ENCODE measurements at places on chromosomes 16 and 17.
A peak's percentile ranks its signal among the peaks of the same experiment; 100 is the strongest.

DNA sequence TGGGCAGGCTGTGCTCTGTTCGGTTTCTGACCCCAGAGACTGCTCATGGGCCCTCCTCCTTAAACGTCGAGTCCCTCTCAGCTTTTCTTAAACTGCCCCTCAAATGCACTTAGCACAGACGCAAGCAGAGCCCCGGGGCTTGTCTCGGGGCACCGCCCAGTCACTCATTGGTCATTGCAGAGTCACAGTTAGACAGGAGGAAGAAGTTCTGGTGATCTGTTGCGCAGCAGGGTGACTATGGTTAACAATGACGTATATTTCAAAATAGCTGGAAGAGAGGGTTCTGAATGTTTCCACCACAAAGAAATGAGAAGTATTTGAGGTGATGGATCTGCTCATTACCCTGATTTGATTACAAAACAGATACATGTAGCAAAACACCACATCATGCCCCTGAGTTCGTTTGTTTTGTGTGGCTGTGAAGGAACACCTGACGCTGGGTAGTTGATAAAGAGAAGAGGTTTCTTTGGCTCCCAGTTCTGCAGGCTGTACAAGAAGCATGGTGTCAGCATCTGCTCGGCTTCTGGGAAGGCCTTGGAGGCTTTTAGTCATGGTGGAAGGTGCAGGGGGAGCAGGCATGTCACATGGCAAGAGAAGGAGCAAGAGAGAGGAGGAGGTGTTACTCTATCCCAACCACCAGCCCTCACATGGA lies 387.4 kb downstream of the CPPED1 start:
- DNase-seq: no peak

DNA sequence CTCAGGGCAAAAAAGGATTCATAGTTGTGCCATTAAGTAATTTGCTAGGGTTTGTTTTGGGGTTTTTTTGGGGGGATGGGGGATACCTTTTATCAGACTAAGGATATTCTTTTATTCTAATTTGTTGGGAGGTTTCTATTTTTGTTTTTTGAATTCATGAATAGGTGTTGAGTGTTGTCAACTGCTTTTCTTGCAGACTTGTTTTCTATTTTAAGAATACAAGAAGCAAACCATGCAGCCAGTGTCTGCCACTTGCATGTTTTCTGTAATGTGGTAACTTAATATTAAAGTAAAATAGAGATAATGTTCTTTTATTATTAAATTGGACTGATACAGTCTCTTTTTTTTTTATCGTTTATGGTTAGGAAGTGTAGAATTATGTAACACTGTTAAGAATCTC lies 49.5 kb downstream of the NFATC3 start:
- no peak for DNase-seq

DNA sequence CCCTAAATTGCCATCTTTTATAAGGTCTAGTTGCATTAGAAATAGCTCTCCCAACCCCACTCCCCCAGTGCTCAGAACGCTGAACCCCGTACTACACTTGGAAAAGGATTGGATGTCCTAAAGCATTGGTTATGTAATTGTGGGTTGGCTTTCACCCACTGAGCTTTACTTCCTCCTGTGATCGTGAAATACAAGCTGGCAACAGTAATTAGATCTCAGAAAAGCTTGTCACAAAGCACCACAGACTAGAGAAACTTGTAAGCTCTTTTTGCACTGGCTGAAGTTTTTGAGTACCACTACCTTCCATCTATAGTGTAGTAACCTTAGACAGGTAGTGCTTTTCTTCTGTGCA lies 54.4 kb downstream of the SIAH1 start:
- DNase-seq: no peak

DNA sequence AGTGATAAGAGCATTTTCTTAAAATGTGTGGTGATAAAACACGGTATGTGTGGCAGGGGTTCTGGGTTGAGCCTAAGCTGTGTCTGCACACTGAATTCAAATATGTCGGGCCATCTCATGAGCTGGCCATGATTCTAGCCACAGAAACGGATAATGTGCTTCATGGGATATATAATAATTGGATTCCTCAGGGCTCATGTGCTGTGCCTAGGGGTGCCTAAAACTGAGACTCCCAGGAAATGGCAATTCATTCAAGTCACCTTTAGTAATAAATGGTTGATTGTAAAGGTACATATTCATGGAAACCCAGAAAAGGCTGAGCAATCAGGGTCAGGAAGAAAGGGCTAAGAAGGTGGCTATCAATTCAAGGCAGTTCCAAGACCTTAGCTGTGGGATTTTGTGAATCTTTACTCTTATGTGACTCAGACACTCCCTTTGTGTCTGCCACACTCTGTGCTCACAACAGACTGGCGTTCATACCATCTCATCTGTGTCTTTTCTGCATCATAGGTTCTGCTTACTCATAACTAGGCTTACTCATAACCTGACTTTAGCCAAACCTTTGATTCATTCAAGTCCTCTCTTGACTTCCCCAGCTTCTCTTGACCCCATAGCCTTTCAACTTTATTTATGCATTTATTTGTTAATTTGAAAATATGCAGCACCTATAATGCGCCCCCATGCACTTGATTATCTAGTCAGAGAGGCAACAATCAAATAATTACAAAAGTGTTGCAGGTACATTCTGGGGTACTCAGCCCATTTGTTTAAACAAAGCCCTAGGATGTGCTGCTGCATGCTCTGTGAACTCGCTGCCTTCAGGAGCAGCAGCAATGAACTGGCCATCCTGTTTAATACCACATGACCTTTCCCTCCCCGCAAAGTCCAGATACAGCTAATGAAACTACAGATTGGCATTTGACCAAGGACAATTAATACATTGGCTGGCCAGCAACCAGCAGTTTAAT lies 28.4 kb upstream of the MED13 start:
- DNase-seq: no peak

DNA sequence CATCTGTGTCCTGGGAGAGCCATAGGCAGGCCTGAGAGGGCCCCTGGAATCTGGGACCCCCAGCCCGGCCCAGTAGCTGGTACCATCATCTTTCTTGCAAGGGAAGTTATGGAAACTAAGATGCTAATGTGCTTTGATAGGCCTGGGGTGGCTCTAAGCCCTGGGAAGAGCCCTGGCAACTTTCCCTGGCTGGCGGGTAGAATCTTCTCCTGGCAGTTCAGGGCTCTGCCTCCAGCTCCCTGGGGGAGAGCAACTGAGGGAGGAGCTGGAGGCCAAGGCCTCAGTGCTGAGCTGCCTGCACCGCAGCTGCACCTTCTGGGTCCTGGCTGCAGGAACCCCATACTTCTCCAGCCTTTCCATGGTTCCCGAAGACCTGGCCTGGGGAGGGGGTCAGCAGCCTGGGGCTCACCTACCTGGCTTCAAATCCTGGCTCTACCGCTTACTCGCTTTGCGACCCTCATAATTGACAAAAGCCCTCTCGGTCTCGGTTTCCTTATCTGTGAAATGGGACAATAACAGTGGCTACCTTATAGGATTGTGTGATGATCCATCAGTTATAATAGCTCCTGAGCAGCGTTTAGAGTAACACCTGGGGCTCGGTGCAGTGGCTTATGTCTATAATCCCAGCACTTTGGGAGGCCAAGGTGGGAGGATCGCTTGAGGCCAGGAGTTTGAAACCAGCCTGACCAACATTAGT lies 333.7 kb downstream of the SEC14L1 start:
- no peak for DNase-seq

DNA sequence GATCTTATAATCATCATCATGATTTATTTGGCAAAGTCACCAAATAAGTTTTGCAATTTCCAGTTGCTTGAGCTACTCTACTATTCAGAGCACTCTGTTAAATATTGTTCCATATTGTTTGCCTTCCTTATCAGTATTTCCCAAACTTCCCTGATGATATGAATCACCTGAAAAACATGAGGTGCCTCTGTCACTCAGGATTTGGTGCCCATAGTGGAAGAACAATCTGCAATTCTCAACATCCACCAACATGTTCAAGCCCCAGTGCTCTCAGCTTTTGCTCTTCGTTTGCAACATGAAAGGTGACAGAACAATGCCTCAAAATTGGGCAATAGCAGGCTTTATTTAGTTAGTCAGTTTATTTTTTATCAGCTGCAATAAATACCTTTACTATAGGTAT lies 28.6 kb upstream of the WSB1 start:
- DNase-seq: no peak

DNA sequence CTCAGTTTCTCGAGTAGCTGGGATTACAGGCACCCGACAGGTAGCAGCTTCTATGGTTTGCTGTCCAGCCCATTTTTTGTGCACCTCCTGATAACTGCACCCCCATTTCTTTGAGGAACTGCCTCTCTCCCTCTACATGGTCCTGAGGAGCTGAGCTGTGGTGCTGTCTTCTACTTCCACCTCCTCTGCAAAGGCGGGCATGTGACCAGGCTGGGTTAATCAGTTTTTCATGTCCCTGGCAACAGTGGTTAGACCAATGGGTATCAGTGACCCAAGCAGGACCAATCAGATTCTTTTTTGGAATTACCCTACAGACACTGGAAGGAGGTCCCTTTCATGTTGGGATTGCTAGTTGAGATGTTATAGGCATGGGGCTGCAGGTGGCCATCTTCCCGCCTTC lies 41.3 kb downstream of the TBX21 start:
- no peak for DNase-seq

- no peak for DNase-seq
Observed at GRCh38 chr17:74994440-74994839, 7.0 kb downstream of the CDR2L start.

- DNase-seq: no peak
Observed at GRCh38 chr17:58272367-58273280, 8.1 kb downstream of the MPO start.

- no peak for DNase-seq
Observed at GRCh38 chr16:57720142-57720575, 15.4 kb upstream of the KATNB1 start.

DNA sequence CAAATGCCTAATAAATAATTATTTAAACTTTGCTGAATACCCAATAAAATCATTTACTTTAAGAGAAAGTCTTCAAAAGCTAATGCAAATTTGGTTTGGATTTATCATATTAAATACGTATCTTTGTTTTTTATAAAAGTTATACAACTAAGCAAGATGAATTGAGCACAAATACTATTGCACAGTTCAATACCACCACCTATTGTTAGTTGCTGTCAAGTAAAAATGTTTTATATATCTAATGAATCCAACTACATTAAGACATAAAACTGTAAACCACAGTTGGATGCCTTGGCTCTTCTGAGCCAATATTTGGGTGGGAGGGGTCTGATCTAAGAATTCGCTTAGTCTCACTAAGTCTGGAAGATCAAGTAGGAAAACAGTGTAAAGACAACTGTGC lies 7.7 kb downstream of the FBXL20 start:
- no peak for DNase-seq

DNA sequence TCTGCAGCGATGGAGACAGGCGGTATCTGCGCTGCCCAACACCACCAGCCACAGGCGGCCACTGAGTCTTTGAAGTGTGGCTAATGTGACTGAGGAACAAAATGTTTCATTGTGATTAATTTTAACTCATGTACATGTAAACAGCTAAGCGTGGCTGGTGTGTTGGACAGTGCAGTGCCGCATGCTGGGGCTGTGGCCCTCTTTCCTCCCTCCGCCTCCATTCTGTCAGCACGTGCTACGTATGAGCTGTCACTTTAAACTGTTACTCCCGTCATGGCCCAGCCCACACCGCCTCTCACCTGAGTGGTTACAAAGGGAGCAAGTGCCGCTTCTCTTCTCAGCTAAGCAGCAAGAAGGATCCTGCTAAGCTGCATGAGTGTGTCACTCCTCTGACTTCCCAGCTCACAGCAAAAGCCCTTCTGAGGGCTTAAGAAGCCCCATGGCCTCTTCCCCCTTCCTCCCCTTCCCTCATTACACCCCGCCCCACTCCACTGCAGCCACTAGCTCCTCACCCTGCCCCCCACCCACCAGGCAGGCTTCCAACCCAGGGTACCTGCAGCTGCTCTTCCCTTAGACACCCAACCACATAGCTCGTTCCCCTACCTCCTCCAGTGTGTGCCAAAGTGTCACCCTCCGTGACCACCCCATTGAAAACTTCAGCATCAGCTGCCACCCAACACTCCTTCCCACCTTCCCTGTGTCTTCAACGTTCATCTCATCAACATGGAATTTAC lies 15.0 kb downstream of the HASPIN start:
- DNase-seq: no peak

DNA sequence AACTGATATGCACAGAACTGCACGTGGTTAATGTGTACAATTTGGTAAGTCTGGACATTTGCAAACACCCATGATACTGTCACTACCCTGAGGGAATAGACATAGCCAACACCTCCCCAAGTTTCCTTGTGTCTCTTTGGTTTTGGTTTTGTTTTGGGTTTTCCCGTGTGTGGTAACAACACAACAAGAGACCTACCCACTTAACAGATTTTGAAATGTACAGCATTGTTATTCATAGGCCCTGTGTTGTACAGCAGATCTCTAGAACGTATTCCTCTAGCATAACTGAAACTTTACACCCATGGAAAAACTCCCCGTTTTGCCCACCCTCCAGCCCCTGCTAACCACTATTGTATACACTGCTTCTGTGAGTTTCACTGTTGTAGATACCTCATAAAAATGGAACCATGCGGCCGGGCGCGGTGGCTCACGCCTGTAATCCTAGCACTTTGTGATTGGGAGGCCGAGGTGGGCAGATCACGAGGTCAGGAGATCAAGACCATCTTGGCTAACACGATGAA lies 76.3 kb upstream of the TBC1D3K start:
- DNase-seq: no peak

- no peak for DNase-seq
Observed at GRCh38 chr16:75626806-75627205, 3.7 kb upstream of the ADAT1 start.

DNA sequence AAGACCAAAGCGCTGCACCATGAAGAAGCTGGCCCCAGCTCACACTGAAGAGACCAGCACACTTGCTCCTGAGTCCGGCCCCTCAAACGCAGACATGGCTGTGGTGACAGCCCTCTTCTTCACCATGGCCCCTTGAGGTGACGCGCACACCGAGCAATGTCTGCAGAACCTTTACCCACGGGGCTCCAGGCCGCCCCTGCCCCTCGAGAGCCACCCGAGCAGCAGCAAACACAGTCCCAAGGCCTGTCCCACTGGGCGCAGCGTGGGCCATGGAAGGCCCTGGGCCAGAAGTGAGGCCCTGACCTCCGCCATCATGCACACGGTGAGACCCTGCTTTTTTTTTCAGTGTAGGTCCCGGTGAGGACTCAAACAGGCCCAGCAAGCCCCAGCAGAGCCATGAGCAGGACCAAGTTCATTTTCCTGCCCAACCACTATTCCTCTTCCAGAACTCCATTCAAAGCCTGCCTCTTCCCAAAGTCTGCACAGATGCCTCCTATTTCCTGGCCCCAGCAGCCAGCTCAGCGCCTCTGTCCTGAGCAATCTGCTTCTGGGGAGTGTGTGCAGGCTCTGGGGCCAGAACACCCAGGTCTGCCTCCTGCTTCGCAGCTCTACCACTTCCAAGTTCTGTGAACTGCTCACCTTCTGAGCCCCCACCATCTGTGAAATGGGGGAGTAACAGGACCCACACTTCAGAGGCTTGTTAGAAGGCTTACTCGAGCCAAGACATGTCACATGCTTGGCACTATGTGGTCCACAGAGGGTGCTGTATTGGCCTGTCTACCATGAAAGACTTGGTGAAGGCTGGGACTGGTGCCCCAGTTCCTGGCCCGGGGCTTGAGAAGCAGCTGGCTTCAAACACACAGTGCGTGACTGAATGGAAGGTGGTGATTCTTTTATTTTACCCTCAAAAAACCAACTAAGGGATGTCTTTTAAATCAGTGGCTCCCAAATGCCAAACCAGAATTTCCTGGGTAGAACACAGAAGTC lies 35.7 kb upstream of the GSG1L start:
- no peak for DNase-seq

- DNase-seq: peak; percentile 23
Observed at GRCh38 chr16:30984669-30985400, at the start of gene HSD3B7. TSS of gene HSD3B7 (plus strand) at chr16:30985207. CDS start at chr16:30985659, 452 bp downstream.

- DNase-seq: no peak
Observed at GRCh38 chr16:78448658-78449271, 349.3 kb downstream of the WWOX start.
